ENCODE measurements at places on chromosomes 13 and 19.

DNA sequence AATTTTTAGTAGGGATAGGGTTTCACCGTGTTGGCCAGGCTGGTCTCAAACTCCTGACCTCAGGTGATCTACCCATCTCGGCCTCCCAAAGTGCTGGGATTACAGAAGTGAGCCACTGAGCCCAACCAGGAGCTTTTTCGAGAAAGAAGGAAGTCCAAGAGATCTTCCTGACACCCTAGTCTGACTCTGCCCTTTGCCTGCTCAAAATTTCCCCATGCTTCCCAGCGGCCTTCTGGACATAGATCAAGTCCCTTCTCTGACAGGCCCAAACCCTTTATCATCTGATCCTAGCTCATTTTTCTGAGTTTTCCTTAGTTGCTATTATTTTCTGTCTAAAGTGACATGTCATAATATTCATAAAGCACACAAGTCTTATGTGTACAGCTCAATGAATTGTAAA lies 1.5 kb upstream of the BAX start:
- DNase-seq: no peak

GRCh38 chr19:40363069-40363468 lies 14.6 kb downstream of the PLD3 start:
- DNase-seq: no peak

DNA sequence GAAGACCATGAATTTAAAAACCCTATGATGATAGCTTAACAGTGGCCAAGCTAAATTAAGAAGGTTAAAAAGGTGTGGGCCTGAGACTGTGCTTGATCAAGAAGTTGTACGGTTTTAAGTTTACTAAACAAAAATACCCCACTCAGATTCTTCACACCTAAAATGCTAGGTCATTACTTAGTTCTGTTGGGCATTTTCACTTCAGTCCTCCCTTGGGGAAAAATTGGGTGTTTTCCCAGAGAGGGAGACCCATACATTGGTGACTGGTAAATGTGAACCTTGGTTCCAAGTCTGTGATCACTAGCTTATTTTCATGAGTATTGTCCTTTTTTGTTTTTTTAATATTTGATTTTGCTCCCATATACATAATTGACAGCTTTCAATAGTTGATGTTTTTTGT lies 44.4 kb downstream of the MTUS2 start:
- DNase-seq: no peak

DNA sequence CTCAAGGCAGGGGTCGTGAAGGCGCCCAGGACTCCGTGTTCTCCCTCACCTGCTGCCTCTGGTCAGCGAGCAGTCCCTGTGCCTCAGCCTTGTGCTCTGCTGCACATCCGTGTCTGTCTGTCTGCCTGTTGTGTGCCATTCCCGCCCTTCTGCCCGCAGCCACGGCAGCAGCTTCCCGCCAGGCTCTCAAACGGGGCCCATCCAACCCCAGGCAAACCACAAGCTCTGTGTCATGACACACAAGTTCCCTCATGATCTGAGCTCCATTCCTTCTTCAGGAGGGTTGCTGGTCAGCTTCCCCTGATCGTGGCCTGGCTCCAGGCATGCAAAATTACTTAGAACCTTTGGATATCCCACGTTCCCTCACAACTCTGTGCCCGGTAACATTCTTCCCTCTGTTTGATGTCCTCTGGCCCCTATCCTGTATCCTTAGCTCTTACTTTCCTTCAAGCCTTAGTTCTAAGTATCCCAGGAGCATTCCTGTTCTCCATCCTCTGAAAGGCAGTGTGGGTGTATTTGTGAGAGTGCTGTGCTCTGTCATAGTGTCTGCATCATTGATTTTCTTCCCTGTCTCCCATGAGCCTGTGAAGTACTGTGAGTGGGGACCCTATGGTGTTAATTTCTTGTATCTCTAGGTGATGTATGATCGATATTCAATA lies 3.2 kb downstream of the GPR183 start:
- DNase-seq: no peak

- DNase-seq: no peak
Observed at GRCh38 chr19:44113784-44114390, 688 bp downstream of the ZNF225 start.

DNA sequence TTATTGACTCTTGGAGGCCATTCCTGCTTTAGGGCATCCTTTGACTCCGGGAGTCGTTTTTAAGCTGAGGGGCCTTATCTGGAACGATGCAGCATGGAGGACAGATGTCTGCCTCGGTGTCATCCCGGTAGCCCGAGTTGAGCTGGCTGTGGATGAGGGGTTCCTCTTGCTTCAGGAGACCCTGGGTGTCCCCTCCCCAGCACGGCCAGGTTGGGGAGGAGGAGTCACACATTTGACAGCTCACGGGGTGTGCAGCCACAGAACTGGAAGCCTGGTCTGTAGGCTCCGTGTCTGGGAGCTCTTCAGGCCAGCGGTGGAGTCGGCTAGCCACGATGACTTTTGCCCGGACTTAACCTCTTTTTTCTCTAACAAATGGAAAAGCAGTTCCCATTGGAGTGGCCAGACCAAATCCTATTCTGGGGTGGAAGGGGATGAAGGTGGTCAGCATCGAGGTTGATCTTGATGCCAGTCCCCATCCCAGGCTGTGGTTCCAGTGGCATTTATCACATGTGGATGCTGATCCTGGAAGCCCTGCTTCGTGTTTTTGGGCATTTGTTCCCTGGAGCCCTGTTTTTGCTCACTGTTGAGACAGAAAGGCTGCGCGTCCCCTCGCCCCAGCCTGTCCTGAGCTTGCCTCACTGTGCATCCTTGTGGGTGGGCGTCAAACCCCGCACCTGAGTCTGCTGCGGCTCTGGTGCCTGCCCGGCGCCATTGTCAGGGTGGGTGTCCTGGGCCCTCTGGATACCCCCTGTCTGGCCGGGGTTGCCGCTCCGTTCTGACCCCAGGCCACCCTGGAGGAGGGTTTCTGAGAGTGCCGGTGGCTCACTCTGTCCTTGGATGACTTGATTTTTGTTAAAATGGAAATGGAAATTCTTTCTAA lies 12.0 kb downstream of the TFDP1 start:
- no peak for DNase-seq
